ENCODE measurements at places on chromosomes 2 and 18. TPM values are rescaled to one million over a fixed set of nuclear protein-coding genes. Genes with fewer than 3 reads are reported as not detected.

Gene TUBB8B
- total RNA-seq = not detected

Gene SERPINB11
- total RNA-seq = not detected

Gene CPO
- total RNA-seq = not detected

Gene KCNJ3
- total RNA-seq = not detected

GRCh38 chr2:2930841-2931240 is 446.8 kb downstream of the EIPR1 start:
- H3K27ac ChIP-seq = no peak overlapping the region
- no peaks in the 10 kb centered on the region for H3K4me1 ChIP-seq
- H3K27me3 ChIP-seq = no peaks in the 10 kb centered on the region
- no peak overlapping the region for H3K4me3 ChIP-seq
- no peak for DNase-seq

GRCh38 chr18:46657115-46657955 is at the start of gene LOXHD1:
Gene LOXHD1, minus strand, starts transcription at chr18:46657220. Its CDS starts 187 bp downstream, at chr18:46657033.
- H3K4me1 ChIP-seq = no peaks in the 10 kb centered on the region
- no peak within 1 kb of the TSS for H3K4me3 ChIP-seq
- H3K27me3 ChIP-seq = no peaks in the 10 kb centered on the region
- no peak within 1 kb of the TSS for H3K27ac ChIP-seq
- DNase-seq = no peak

- no peak for DNase-seq
- H3K4me1 ChIP-seq = no peaks in the 10 kb centered on the region
- H3K36me3 ChIP-seq = no peaks in the 10 kb centered on the region
- no peak overlapping the region for H3K27ac ChIP-seq
These were observed 195.7 kb upstream of the GALNT5 start for GRCh38 chr2:157061799-157062198.

GRCh38 chr2:26572591-26572990 is 68.6 kb downstream of the CIB4 start:
- no peak for DNase-seq
- H3K4me3 ChIP-seq = no peak overlapping the region
- H3K4me1 ChIP-seq = no peaks in the 10 kb centered on the region
- H3K36me3 ChIP-seq = no peaks in the 10 kb centered on the region
- H3K27me3 ChIP-seq = peaks cover 33% of the 10 kb centered on the region
- H3K27ac ChIP-seq = no peak overlapping the region
